ENCODE measurements at places on chromosomes 12 and 14. TPM values are rescaled to one million over a fixed set of nuclear protein-coding genes. Genes with fewer than 3 reads are reported as not detected.

- DNase-seq: no peak
These were observed 922 bp downstream of the TBX5 start for GRCh38 chr12:114404926-114405518.

- no peak for DNase-seq
These were observed 52.8 kb upstream of the LRTM2 start for GRCh38 chr12:1767407-1768090.

Gene INHBC
- not detected for total RNA-seq

Gene SERPINA3
- total RNA-seq: not detected

Data from CD4-positive, alpha-beta memory T cell (primary cell).